ENCODE measurements at places on chromosomes 3 and 15.

DNA sequence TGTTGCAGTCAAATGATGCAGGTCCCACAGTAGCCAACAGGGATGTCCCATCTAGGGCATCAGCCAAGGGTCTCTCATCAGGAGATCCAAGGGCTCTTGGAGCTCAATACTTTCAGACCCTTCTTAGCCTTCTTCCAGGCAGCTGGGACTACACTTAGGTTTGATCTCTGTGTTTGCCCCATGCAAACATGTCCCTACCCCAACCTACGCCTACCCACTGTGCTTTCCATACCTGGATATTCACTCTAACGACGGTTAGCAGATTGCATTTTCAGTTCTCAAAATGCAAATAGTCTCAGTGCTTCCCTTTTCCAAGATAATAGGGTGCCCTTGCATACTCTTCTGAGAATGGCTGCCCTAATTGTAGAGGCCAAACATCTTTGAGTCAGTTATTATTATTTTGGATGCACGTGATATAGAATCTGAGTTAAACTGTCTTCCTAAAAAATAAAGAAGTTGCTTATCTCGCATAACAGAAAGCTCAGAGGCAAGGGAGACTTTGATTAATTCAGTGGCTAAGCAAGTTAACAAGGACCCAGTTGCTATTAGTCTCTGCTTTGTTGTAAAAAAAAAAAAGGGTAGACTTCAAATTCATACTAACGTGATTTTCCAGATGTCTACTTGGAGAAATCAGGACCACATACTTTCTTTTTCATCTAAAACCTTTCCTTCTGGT is 1.0 kb upstream of the CEP70 start:
- no peak for DNase-seq

- no peak for DNase-seq
These were observed 21.9 kb downstream of the IDH2 start for GRCh38 chr15:90080458-90080755.

DNA sequence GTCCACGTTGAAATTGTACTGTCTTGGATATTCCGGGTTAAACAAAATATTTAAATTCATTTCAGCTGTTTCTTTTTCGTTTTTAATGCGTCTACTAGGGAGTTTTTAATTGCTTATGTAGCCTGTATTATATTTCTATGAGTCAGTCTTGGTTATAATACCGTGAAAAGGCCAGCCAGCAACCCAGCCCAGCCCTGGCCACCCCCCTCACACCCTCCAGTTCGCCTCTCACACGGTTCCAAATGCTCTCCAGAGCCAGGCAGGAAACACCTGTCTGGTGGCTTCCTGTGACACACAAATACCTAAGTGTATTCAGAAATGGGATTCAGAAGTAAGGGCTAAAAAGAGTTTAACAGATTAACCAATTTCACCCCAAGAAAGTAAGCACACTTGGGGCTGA is 4.4 kb downstream of the SH3BP5 start:
- DNase-seq = no peak

DNA sequence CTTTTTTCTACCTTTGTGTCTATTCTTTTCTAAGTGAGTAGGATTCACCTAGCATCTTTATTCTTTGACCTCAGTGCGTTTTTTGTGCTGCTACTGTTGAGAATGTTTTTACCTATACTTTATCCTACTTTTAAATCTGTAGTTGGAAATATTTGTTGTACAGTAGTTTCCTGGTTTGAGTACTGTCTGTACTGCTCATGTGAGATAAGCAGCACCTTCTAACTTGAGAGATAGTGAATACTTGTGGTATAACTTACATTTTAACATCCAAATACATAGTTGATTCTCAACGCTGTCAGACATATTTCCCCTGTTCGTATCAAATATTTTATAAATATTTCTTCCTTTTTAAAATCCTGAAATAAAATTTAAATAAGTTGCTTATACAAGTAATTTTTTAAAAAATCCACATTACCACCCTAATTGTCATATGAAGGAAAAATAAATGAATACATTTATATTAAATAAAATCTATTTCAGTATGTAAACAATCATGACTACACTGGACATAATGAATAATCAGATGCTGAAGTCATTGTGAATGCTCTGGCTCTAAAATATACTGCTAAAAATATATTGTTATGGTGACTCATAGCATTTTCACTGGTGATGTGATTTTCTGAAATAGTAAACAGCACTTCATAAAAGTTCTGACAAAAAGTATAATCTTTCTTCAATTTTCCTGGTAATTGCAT is 17.4 kb downstream of the ATP11B start:
- no peak for DNase-seq

DNA sequence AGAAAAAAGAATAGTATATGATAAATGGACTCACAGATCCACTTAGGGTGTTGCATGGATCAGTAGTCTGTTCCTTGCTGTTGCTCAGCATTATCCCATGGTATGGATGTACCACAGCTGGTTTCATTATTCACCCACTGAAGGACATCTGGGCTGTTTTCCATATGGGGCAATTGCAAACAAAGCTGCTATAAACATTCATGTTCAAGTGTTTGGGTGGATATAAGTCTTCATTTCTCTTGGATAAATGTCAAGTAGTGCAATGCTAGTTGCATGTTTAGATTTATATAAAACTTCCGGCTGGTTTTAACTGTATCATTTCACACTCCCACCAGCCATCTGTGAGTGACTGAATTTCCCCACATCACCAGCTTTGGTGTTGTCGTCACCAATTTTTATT is 137.7 kb downstream of the ASB7 start:
- DNase-seq = no peak

GRCh38 chr15:89370978-89371227 is 36.3 kb upstream of the POLG start:
- no peak for DNase-seq

GRCh38 chr3:20043396-20043795 is 3.1 kb downstream of the KAT2B start:
- DNase-seq = no peak

- no peak for DNase-seq
These were observed 33.3 kb upstream of the PAQR5 start for GRCh38 chr15:69265347-69265955.

DNA sequence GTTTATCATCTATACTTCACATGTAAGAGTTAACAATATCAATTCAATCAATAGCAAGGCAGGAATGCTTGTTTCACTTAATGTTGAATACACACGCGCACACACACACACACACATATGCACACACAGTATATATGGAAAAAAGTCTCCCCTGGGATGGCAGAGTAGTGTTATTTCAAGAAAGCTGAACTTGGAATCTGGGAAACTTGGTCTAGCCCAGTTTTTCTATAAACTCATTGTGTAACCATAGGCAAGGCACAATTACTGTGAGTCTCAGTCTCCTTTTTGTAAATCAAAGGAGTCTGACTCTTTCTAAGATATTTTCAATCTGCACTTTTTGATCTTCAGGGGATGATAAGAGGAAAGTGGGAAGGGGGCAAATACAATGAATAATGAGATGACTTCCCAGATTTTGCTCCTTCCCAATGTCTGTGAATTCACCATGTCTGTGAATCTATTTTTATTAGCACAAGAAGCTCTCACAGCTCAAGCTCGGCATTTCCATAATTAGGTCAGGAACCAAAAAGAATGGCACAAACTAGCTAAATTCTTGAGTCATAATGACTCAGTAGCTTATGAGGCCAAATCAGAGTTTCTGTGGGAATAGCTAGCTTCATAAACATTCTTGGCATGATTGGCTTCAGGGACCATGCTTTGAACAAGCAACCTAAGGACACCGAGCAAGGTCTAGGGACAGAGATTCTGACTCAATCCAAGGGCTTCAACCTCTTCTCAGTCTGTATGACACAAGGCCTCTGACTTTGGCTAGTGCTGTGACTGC is 227.4 kb upstream of the DCBLD2 start:
- no peak for DNase-seq

- no peak for DNase-seq
These were observed 36.0 kb downstream of the TM2D3 start for GRCh38 chr15:101615986-101616848.

DNA sequence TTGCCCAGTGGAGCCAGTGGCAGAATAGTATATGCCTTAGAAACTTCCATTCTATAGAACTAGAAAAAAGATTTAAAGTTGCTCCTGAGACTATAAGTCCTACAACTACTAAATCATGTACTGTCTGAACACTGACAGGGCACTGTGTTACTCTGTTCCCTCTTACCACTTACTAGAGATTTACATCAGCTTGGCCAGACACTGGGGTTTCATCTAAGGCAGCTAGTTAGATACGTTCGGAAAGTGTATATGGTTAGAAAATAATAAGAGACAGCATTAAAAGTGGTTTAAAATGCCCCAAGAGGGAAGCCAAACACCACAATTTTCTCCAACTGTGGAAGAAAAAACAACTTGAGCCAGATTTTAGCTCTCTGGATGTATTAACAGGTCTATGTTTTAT is 97.1 kb downstream of the FBN1 start:
- no peak for DNase-seq

GRCh38 chr15:40693904-40694687 is 878 bp upstream of the RAD51 start:
- DNase-seq = no peak

GRCh38 chr3:120092474-120092873 is 1.8 kb downstream of the GSK3B start:
- no peak for DNase-seq

Data from stimulated activated CD4-positive, alpha-beta T cell treated with anti-CD3 and anti-CD28 coated beads, Interleukin-1b, Interleukin-23, amount 100 ng/mL, for 1 hour (primary cell).